ENCODE measurements at places on chromosomes 12 and 14.
A peak's percentile ranks its signal among the peaks of the same experiment; 100 is the strongest.

- peak; percentile 96 for DNase-seq
These were observed 14.4 kb upstream of the MLXIP start for GRCh38 chr12:122064025-122064777.

DNA sequence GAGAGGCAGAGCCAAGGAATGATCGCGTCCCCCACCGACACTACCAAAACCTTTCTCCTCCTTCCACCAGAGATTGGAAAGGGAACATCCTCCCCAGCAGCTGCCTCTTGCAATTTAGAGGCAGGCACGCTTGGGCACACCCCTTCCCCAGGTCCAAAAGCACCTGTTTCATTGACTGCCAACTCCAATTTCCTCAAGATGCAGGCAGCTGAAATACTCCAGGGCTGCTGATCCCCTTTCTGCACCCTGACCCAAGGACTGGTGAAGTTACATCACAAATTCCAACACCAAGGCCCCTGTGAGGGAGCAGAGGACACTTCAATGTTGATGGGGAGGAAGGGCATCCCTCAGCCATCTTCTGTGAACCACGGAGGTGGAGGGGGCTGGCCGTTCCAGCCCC, 33.8 kb downstream of the BCL11B start:
- no peak for DNase-seq

GRCh38 chr12:29160230-29160629, 11.2 kb downstream of the FAR2 start:
- no peak for DNase-seq

DNA sequence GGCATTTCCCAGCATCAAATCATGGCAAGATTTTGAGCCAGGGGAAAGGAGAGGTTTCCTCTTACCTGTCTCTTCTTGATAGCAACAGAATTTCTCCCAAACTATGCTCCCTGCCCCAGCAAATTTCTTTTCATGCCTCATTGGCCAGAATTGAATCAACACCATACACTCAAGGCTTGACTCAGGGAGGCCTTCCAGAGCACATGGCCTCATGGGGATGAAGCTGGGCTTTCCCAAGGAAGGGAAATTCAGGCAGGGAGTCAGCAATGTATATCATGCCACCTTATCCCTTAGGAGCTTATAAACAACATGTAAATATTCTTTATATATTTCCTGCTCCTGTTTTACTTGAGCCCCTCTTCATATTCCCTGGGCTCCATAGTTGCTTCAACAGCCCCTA, 62.1 kb downstream of the ARF6 start:
- DNase-seq, result peak; percentile 31

DNA sequence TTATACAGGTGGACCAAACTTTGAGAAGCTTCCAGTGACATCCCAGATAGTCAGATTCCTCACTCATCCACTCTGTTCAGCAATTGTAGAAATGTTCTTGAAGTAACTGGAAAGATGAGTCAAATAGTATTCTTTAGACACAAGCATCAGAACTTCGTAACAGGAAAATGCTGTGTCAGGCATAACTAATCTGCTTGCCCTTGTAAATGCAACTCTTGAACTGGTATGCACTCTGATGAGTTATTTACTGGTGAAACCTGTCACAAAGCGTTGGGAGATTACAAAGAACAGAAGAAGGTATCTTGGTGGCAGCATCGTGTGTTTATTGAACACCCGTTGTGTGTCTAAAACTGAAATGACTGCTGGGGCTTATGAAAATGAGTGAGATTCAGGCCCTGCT, 10.8 kb upstream of the DUSP6 start:
- DNase-seq, result no peak
